Thymus (tissue), 14 donors: ENCODE measurements at places on chromosomes 12 and 14.
A peak's percentile ranks its signal among the peaks of the same experiment; 100 is the strongest.

DNA sequence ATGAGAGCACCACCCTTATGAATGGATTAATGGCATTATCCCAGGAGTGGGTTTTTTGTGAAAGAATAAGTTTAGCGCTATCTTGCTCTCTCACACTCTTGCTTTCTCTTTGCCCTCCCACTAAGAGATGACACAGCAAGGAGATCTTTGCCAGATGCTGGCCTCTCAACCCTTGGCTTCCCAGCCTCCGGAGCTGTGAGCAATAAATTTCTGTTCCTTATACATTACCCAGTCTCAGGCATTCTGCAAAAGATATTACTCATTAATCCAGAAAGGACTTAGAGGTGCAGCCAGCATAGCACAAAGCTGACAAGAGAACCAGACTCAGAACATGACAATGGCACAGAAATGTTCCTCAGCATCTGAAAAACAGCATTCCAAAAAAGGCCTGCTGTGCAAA is 190.6 kb downstream of the ITPR2 start:
- no peak for DNase-seq

- DNase-seq = no peak
Observed at GRCh38 chr12:103858953-103859601, 18.0 kb upstream of the NT5DC3 start.

- no peak for DNase-seq
Observed at GRCh38 chr14:61645247-61645646, 50.1 kb upstream of the HIF1A start.

DNA sequence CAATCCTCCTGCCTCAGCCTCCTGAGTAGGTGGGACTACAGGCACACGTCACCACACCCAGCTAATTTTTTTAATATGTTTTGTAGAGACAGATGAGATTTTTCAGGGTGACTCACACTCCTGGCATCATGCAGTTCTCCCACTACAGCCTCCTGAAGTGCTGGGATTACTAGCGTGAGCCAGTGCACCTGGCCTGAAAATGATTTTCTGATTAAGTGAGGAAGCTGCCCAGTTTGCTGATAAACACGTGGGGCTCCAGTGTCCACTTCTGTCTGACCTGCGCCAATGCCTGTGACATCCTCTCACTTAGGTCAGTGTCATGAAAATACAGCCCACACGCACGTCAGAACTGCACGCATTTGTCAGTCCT is 37.0 kb upstream of the SFSWAP start:
- DNase-seq = no peak

DNA sequence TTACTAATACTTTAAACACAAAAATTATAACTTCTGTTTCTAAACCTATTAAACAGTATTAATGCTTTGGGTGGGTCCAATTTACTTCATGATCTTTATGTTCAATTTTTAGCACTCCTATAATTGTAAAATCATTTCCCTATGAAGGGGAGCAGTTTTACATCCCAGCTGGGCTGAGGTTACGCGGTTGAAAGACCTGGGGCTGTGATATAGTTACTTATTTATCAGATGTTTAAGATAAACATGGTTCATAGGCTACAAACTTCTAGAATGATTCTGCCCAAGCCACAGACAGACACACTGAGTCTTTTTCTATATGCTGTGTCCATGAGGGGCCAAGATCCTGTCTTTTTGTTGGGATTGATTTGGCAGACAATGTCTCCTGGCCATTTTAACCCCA is 44.4 kb downstream of the DYRK2 start:
- no peak for DNase-seq

- peak; percentile 34 for DNase-seq
Observed at GRCh38 chr14:74217672-74218448, 21.4 kb upstream of the VSX2 start.

GRCh38 chr12:27008081-27008480 is 6.1 kb downstream of the TM7SF3 start:
- no peak for DNase-seq

DNA sequence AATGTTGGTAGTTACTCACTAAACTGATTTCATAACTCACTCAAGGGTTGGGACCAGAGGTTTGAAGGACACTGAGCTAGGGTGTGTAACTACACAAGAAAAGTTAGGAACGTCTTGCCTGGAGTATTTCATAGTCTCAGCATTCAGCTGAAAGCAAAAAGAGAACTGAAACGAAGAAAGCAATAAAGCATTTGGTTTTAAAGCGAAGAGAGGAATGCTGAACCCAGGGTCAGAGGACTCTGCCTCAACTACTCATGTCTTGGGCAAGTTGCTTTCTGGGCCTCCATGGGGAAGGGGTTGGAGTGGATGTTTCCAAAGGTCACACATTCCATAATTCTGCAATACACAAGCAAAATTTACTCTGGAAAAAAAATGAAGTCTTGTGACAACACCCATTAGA is 1.4 kb downstream of the GNS start:
- no peak for DNase-seq

- DNase-seq = peak; percentile 46
Observed at GRCh38 chr14:49972131-49972671, 79.3 kb downstream of the ARF6 start.

GRCh38 chr12:120332523-120332922 is 4.9 kb upstream of the PLA2G1B start:
- no peak for DNase-seq
